IPS-NIHi11 (cell line): ENCODE measurements at places on chromosomes 16 and 17.

DNA sequence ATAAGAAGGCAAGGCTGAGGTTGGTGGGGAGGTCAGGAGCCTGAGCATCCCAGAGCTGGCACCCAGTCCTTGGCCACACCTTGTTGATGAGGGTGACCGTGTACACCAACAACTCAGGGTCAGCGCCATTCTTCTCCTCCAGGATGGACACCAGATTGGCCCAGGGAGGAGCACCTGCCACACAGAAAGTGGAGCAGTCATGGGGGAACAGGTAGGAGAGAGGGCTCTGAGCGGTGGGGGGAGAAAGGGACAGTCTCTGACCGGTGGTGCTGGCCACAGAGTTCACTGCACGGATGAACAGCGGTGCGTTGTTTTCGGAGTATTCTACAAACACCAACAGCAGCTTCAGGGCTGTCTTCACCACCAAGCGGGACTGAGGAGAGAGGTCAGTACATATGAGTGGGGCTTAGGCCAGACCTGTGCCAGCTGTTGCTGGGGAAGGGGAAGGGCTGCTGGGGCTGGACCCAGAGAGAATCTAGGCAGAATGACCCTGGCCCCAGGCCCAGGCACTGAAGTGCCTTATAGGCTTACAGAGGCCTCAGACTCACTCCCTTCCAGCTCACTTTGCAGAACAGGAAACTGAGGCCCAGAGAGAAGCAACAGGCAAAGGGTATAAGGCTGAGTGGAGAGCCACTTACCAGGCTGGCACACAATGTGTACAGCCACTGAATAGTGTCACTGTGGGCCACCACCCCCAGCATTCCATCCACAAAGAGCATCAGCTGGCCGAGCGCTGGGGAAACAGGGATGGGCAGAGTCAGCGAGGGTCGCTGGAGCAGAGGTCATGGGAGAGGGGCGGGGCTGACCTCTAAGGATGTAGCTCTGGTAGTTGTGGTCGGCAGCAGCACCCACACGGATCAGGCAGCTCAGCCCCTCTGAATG is 9.6 kb downstream of the FHOD1 start:
- no peak for DNase-seq

DNA sequence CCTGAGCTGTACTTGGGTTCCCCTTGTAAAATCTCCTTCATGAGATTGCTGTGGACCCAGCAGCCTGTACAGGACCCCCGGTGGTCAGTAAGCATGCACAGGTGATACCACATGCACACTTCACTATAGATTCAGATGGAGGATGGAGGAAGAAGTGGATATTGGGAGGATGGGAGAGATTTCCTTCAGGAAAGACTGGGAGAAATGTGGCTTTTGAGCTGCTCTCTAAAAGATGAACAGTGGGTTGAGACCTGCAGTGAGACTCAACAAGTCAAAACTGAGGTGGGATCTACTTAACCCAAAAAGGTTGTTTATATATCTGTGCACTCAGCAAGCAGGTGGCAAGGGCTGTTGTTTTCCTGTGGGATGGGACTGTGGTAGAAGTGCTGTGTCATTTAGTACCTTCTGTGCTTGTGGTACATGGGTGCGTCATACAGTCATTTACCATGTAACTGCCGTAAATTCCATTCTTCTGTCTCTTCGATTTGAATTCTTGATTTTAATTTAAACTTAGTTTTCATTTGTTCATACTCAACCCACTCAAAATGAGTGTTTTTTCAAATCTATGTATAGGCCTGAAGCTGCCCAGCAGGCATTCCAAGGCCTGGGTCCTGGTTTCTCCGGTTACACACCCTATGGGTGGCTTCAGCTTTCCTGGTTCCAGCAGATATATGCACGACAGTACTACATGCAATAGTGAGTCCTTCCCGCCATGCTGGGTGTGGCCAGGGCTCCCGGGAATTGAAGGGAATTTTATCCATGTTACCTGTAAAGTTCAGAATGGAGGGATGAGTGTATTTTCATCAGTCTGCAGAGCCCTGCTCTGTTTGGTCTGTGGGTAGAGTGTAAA is 6.9 kb downstream of the HERPUD1 start:
- no peak for DNase-seq

DNA sequence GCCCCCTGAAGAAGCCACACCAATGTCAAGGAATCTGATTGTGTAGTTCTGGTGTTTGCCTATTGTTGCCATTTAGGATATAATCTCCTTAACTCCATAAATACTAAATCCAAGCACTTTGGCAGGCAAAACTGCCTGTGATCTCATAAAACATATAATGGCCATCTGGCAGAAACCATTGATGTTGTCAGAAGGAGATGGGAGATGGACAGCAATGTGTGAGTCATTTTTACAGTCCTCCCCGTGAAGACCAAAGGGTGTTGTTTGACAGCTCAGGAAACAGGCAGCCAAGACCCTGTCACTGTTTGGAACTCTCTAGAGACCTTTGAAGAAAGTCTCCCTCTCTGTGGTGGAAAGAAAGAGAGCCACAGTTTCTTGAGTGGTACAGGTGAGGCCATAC is 454.1 kb downstream of the HS3ST3B1 start:
- no peak for DNase-seq

- DNase-seq: no peak
Measured at GRCh38 chr16:58859958-58860669, 126.0 kb upstream of the GOT2 start.
